ENCODE measurements at places on chromosomes 16 and 17. TPM values are rescaled to one million over a fixed set of nuclear protein-coding genes. Genes with fewer than 3 reads are reported as not detected.

Gene CCL8
- total RNA-seq, result not detected

Gene CEP20
- 43.6 TPM for total RNA-seq

GRCh38 chr16:57537581-57538234 lies 1.3 kb upstream of the CCDC102A start:
- peak overlapping the region; percentile 90 for H3K27ac ChIP-seq
- peak overlapping the region; percentile 66 for H3K4me3 ChIP-seq
- H3K4me1 ChIP-seq, result peaks cover 80% of the 10 kb centered on the region
- DNase-seq, result no peak

- H3K4me3 ChIP-seq, result no peak overlapping the region
- peaks cover 8% of the 10 kb centered on the region for H3K4me1 ChIP-seq
- peaks cover 5% of the 10 kb centered on the region for H3K27me3 ChIP-seq
Measured at GRCh38 chr17:32609085-32609484, 122.3 kb downstream of the CDK5R1 start.

Gene MYH13
- total RNA-seq, result not detected

DNA sequence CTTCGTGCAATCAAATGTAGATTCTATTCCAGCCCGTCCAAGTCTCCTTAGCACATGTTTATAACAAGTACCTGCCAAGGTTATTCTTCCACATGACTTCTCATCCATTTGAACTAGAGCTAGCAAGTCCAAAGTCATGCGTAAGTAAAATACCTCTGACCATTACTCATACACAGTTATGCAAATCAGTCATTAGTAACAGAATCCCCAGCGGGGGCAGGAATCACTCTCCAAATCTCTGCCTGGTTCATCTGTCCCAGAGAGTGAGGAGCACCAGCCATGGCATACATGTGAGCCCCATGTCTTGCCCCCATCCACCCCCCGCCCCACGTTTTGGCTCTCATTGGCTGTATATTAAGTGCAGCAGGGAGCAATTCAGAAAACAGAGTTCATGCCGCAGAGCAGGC lies 27.7 kb downstream of the SRL start:
- DNase-seq, result no peak
- H3K4me1 ChIP-seq, result no peaks in the 10 kb centered on the region
- H3K27me3 ChIP-seq, result peaks cover 5% of the 10 kb centered on the region
- H3K36me3 ChIP-seq, result no peaks in the 10 kb centered on the region

Gene HAS3
- 0.29 TPM for total RNA-seq

Gene FLOT2
- 143 TPM for total RNA-seq

- H3K4me3 ChIP-seq, result no peak overlapping the region
- DNase-seq, result no peak
- H3K27me3 ChIP-seq, result no peaks in the 10 kb centered on the region
- no peak overlapping the region for H3K27ac ChIP-seq
Measured at GRCh38 chr16:2585651-2586081, 47.8 kb downstream of the PDPK1 start.

DNA sequence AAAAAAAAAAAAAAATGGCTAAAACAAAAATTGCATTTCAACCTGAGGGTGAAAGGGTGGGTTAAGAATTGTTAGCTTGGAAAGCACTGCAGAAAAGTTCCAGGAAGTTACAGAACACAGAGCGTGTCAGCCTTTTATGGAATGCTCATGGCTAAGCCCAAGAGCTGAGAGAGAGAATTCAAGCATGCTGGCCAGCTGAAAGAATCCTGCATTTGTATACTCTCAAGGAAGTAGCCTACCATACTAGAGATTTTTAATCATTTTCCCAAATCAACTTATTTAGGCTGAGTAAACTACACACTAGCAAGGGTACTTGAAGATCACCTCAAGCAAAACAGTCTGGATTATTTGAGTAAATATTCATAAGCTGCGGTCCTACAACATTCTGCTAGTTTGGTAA lies 153.9 kb downstream of the KCNJ2 start:
- H3K27me3 ChIP-seq, result no peaks in the 10 kb centered on the region
- H3K4me1 ChIP-seq, result no peaks in the 10 kb centered on the region
- H3K36me3 ChIP-seq, result no peaks in the 10 kb centered on the region
- no peak overlapping the region for H3K4me3 ChIP-seq
- no peak overlapping the region for H3K27ac ChIP-seq

- H3K36me3 ChIP-seq, result no peaks in the 10 kb centered on the region
- H3K4me1 ChIP-seq, result peaks cover 6% of the 10 kb centered on the region
- no peak overlapping the region for H3K4me3 ChIP-seq
- no peak for DNase-seq
Measured at GRCh38 chr17:43611230-43611969, 50.3 kb downstream of the MEOX1 start.

GRCh38 chr17:27471321-27472269 lies 15.3 kb downstream of the KSR1 start:
- H3K4me3 ChIP-seq, result peak overlapping the region; percentile 38
- H3K27me3 ChIP-seq, result no peaks in the 10 kb centered on the region
- peak; percentile 94 for DNase-seq
- peaks cover 91% of the 10 kb centered on the region for H3K4me1 ChIP-seq

- no peak overlapping the region for H3K27ac ChIP-seq
- no peaks in the 10 kb centered on the region for H3K4me1 ChIP-seq
- H3K4me3 ChIP-seq, result no peak overlapping the region
- H3K27me3 ChIP-seq, result no peaks in the 10 kb centered on the region
- H3K36me3 ChIP-seq, result no peaks in the 10 kb centered on the region
Measured at GRCh38 chr16:83245061-83245460, 562.7 kb upstream of the HSBP1 start.

Gene MT2A
- 125 TPM for total RNA-seq

GRCh38 chr17:80924111-80924806 lies 67.4 kb upstream of the CHMP6 start:
- H3K4me3 ChIP-seq, result no peak overlapping the region
- H3K36me3 ChIP-seq, result peaks cover 30% of the 10 kb centered on the region
- no peak overlapping the region for H3K27ac ChIP-seq
- no peak for DNase-seq

DNA sequence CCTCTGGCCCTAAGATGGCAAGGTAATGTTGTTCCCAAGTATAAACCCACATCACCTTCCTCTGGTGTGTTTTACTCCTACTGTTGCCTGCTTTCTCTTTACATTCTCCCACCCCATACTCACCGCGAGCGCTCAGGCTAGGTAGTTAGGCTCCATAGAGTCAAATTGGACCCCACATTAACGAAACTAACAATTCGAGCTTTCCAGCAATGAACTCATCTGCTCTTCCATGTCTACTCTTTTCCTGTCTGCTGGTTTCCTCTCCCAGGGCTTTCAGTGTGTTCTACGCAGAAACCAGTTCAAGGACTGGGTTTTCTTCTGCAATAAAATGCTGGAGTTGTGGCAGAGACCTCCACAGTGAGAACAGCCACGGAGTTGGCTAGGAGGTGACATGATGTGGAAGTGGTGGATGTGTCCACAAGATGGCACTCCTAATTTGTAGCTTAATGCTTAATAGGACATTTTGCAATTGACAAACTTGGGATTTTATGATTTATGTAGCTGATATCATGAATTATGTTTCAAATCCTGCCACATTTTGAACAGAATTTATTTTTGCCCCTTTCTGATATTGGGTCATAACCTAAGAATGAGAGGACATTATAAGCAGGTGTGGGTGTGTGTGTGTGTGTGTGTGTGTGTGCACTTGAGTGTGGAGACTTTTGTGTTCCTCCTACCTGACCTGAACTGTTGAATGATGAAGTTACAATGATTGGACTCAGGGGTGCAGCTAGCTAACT lies 2.2 kb upstream of the UQCRC2 start:
- H3K27ac ChIP-seq, result peak overlapping the region; percentile 81
- no peaks in the 10 kb centered on the region for H3K27me3 ChIP-seq
- peak; percentile 53 for DNase-seq

Gene RNF157
- total RNA-seq, result 73.0 TPM

DNA sequence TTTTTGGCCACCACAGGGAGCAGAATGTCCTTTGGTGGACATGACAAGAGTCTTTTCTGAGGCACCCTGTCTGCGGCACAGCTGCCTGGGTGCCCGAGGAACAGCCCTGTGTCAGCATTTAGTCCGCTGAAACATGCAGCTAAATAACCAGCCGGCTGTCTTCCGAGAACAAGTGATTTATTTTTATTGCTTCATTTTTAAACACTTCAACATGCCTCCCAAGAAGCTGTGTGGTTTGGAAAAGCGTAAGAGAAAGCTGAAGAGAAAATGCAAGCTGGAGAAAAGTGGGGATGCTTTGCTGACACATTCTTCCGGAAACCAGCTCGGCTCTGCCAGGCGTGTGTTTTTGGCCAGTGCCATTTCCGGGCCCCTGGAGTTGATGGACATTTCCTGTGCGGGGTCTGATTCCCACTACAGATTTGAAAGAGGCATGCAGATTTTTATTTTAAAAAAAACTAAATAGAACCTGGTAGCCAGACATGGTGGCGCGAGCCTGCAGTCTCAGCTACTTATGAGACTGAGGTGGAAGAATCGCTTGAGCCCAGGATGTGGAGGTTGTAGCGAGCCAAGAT lies 94.7 kb downstream of the SEC14L1 start:
- peak; percentile 73 for DNase-seq
- peaks cover 2% of the 10 kb centered on the region for H3K36me3 ChIP-seq
- no peaks in the 10 kb centered on the region for H3K27me3 ChIP-seq

Gene SLFN5
- 193 TPM for total RNA-seq

GRCh38 chr17:3903881-3904290 lies 11.0 kb upstream of the CAMKK1 start:
- H3K4me3 ChIP-seq, result no peak overlapping the region
- no peak overlapping the region for H3K27ac ChIP-seq
- H3K27me3 ChIP-seq, result no peaks in the 10 kb centered on the region
- H3K36me3 ChIP-seq, result no peaks in the 10 kb centered on the region
- no peak for DNase-seq

Data from activated CD8-positive, alpha-beta memory T cell treated with anti-CD3 and anti-CD28 coated beads, Interleukin-2, amount 10 ng/mL, durations not matched to agents 7 days and 5 days (primary cell).